ENCODE measurements at places on chromosomes 12 and 14.

- DNase-seq: no peak
These were observed 28.8 kb upstream of the RPLP0 start for GRCh38 chr12:120229487-120230325.

DNA sequence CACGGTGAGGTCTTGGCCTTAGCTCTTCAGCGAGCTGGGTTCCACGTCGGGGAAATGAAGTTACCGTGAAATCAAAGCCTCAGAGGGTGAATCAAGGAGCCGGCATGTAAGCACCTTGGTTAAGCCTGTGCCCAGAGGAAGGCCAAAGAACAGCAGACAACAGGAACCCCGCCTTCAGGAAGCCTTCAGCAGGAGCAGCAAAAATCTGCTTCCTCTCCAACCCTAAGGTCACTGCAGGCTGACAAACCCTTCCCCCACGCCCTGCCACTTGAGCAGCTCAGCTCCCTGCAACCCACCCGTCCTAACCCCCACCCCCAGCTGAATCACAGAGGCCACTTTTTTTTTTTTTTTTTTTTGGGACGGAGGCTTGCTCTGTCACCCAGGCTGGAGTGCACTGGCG lies 72.9 kb upstream of the LTA4H start:
- no peak for DNase-seq

- no peak for DNase-seq
These were observed 221.7 kb downstream of the ATP23 start for GRCh38 chr12:58163021-58163420.

DNA sequence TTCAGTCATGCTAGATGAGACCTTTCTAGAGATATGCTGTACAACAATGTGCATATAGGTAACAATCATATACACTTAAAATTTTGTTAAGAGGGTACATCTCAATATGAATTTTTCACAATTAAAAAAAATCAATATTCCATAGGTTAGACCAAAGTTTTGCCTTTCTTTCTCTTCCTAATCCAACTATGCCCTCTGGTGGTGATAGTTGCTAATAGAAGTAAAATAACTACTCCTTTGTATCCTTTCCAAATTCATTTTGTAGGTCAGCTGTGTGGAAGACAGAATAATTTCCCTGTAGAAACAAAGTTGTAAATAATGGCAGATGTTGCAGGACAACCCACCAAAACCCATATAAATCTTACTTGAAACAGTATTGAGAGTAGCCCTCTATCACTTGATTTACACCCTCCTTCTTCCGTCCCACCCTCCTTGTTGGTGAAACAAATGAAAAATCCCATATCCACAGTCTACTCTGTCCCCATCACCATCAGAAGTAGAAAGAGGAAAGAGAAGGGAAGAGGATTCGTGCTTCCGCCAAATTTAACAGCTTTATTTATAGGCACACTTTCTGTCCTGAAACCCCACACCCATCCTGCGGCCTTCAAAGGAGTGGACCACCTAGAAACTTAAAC lies 34.2 kb upstream of the KICS2 start:
- no peak for DNase-seq

DNA sequence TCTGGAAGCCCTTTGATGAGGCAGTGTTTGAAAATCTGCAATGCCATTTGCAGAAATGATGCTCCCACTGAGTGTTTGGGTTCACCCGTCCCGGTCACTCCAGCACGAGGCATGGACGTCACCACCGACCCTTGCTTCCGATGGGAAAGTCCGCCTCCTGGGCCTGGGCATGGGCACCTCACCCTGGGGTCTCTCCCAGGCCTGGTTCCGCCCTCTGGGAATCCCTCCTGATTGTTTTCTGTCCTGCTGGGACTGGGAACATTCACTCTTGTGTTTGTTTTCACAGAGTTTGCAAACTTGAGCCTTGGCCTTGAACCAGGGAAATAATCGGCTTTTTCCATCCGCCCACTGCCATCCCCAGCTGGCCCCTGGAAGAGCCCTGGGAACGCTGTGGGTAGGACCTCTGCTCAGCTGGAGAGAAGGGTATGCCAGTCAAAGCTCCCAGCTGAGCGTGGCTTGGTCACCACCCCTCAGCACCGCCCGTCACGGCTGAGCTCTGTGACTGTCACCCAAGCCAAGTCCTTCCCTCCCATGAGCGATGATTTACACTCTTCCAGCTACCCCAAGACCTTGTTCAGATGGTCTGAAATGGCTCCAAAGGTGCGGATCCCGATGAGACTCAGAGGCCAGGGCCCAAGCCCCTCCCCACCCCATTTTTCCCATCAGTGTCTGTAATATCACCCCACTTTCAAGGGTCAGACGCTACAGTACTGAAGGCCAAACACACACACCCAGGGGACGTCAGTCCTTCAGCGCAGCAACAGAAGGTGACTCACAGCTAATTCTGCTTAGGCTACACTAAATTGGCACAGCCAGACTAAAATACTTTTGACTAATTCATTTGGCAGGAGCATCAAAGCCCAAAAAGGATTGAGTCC lies 34.1 kb upstream of the FZD10 start:
- DNase-seq: no peak

- DNase-seq: no peak
These were observed 10.1 kb upstream of the SAV1 start for GRCh38 chr14:50678163-50678562.

Data from SIG-M5 (cell line).